ENCODE measurements at places on chromosomes 16 and 17.

DNA sequence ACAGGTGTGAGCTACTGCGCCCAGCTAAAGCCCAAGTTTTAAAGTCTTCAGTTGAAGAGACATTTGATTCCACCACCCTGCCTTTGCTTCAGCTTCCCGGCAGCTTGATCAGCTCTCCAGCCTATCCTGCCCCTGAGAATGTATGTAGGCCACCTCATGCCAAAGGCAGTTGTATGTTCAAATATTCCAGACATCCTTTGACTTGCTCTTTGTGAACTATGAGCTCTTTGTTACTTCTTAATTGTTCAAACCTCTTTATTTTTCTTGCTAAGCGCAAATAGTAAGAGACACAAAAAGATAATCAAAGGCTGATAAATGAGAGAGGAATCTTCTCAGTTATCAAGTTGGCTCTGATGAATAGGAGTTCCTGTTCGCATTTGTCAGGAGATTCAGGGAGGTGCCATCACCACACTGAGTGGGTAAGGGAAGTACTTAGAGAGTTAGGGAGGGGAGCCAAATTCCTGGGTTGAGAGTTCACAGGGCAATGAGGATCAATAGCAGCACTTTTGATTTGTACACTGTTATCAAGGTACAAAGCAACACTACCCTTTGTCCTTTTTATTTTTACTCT lies 32.0 kb upstream of the SUPT4H1 start:
- DNase-seq, result no peak

DNA sequence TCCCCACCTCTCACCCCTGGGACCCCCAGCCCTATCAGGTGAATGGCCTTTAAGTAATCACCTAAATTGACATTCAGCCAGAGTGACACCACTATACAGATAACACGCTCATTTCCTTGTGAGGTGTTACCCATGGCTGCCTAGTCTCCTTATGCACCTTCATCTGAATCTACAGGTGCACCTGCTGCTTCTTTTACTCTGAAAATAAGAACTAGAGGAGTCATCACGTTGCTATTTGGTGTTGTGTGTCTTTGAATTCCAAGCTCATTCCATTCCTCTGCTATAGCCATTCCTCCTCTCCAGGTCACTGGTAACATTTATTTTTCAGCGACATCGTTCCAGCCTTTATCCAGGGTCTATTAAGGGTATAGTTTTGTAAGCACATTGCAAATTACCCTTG lies 9.8 kb downstream of the LGALS9 start:
- DNase-seq, result no peak

DNA sequence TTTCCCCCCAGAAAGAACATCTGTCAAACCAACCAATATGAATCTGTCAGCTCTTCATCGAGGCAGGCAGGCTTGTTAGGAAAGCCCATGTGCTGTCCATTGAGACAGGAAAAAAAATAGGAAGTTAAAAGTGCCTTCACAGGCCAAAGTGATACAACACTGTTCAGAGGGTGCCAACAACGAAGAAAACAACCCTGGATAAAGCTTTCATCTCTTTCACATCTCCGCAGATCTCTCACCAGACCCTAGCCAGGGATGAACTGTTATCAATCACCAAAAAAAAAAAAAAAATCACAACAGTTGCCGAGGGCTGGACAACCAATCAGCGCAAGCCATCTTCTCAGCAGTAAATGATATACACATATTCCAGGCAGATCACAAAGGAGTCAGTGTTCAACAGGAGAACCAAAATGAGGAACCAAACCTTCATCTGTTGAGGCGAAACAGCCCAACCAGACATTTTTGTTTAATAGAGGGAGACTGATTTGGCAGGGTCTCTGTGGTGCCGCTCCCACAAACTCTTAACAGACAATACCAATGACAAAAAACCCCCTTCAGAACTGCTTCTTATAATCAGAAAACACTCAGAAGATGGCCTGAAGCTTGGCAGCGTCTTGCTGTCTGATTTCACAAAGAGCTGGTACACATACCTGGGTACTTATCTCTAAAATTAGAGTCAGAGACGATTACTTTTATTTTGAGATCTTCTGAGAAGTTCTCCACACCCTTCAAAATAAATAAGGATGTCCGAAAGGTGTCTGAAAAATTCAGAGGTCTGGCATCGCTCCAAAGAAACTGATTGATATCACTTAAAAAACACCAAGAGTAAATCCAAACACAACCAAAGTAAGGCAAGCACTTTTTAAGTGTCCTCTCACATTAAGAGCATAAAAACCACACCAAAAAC lies 1.8 kb downstream of the MAP3K14 start:
- no peak for DNase-seq

- DNase-seq, result no peak
These were observed 16.9 kb downstream of the EEF2K start for GRCh38 chr16:22222998-22223397.

DNA sequence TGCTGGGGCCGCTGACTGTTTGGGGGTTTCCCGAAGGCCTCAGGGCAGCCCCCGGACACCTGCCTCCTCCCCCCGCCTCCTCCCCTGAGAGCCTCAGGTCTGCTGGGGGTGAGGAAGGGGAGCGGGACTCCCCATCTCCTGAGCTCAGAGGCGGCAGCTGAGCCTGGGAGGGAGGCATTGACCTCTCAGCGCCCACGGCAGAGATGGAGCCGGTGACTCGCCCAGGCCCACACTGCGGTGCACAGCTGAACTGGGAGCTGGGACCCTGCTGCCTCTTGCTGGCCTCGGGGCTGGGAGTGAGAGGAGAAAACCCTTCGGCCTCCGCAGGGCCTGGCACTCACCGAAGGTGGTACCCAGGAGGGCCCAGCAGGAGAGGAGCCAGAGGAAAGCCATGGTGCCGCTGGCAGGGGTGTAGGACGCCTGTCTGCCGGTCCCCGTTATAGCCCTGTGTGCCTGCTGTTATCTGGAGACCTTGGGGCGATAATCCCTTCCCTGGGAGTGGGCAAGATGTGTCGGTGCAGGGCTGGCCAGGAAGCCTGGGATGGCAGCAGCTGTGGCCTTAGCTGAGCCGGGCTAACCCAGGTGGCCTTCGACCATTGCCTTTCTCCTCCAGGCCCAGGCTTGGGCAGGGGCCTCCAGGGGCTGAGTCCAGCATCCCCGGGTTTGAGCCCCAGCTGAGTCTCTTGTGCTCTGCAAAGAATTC lies at the start of gene CTRB2:
CTRB2 (minus strand) TSS at position 413 of the 703 bp plus-strand sequence; CDS start at position 393, 20 bp downstream.
- no peak for DNase-seq

DNA sequence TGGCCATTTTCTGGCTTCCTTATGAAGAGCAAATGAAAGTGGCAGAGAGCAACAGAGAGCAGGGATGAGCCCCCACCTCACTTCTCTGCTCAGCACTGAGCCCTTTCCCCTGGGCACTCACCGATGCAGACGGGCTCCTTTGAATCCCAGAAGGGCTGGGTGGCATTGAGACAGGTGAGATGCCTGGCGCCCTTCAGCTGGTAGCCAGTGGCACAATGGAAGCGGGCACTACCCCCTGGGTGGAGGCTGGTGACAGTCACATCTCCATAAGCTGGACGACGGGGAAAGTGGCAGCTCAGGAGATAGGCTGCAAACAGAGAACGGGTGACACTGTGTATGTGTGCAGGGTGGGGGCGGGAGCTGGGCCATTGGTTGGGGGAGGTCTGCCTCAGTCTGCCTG lies 12.5 kb upstream of the PHF12 start:
- no peak for DNase-seq

- no peak for DNase-seq
These were observed 18.1 kb downstream of the MAP3K14 start for GRCh38 chr17:45298546-45299285.

DNA sequence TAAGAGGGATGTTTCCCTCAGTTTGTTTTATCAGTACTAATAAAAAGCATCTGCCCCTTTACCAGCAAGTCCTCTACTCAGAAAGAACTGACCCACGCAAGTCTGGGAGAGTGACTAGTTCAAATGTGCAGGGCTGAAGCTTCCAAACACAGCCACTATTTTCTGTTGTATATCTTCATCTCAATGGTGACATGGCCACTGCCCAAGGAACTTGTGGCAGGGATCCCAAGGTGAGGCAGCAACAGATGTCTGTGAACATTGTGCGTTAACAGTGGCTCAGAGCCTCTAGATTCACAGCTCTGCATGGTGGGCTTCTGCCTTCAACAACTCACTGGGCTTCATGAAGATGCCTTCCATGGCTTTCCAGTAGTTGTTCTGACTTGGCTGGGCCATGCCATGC lies 3.7 kb upstream of the BLTP2 start:
- DNase-seq, result no peak

DNA sequence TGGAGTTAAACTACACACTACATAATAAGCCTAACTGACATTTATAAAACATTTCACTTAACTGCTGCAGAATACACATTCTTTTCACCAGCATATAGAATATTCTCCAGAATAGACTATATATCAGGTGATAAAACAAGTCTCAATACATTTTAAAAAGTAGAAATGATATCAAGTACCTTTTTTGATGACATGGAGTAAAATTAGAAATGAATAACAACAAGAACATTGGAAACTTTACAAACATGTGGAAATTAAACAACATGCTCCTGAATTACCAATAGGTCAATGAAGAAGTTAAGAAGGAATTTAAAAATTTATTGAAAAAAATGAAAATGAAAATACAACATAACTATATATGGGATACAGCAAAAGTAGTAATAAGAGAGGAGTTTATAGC lies 47.5 kb upstream of the CES5A start:
- no peak for DNase-seq

- peak; percentile 62 for DNase-seq
These were observed 18.1 kb downstream of the SDK2 start for GRCh38 chr17:73625991-73626673.

GRCh38 chr17:36004594-36005108 lies 3.3 kb upstream of the CCL15 start:
- peak; percentile 26 for DNase-seq

DNA sequence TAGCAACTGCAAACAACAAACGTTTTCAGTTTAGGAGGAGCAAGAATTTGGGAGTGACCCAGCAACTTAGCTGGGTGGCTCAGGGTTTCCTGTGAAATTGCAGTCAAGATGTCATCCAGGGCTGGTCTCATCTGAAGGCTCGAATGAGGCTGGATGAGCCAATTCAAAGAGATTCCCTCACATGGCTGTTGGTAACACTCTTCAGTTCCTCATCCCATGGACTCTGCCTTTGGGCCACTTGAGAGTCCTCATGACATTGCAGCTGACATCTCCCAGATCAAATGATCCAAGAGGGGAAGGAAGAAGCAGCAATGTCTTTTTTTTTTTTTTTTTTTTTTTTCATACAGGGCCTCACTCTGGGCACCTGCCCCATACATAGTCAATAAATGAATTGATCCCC lies 26.3 kb downstream of the UBALD1 start:
- DNase-seq, result no peak

All from renal pelvis (tissue), 12 donors.